ENCODE measurements at places on chromosomes 16 and 17. TPM values are rescaled to one million over a fixed set of nuclear protein-coding genes. Genes with fewer than 3 reads are reported as not detected.

The SECTM1 gene
- 1.0 TPM for total RNA-seq

The CCL17 gene
- total RNA-seq: not detected

- no peak for DNase-seq
Measured at GRCh38 chr17:57899822-57900221, 50.0 kb upstream of the MRPS23 start.

DNA sequence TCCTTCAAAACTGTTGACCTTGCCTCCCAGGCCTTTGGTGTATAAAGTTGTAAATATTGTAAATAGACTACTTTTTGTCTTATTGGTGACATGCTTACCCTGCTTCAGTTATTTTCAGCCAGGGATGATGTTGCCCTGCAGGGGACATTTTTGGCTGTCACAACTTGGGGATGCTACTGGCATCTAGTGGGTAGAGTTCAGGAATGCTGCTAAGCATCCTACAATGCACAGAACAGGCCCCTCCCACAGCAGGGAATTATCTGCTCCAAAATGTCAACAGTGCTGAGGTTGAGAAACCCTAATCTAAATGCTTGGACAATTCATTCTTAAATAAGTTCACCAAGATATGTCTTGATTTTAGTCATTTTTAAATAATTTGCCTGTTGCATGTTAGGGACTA, 459.8 kb downstream of the PMP22 start:
- no peak for DNase-seq

The EFNB3 gene
- not detected for total RNA-seq

GRCh38 chr16:16005721-16006120, 56.3 kb downstream of the ABCC1 start:
- no peak for DNase-seq

DNA sequence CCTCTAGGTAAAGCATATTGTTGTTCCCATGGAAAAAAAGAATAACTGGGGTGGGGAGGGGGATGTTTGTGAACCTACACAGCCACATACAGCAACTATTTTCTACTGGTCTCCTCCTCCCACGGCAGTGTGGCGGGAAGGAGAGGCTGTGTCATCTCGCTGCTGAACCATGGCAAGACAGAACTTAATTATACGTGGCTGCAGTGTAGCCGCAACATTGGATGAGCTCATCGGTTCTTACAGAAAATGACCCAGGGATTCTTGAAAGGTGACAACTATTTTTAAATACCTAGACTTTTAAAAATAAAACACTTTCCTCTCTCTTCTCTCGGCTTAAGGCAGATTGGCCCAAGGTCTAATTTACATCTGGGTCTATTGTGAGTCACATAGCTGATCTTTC, 19.8 kb upstream of the TEKT3 start:
- DNase-seq: no peak

- DNase-seq: peak; percentile 65
Measured at GRCh38 chr16:29820271-29820701, at the start of gene MVP. MVP (plus strand) TSS chr16:29820462; CDS start chr16:29830550, 10,088 bp downstream.

DNA sequence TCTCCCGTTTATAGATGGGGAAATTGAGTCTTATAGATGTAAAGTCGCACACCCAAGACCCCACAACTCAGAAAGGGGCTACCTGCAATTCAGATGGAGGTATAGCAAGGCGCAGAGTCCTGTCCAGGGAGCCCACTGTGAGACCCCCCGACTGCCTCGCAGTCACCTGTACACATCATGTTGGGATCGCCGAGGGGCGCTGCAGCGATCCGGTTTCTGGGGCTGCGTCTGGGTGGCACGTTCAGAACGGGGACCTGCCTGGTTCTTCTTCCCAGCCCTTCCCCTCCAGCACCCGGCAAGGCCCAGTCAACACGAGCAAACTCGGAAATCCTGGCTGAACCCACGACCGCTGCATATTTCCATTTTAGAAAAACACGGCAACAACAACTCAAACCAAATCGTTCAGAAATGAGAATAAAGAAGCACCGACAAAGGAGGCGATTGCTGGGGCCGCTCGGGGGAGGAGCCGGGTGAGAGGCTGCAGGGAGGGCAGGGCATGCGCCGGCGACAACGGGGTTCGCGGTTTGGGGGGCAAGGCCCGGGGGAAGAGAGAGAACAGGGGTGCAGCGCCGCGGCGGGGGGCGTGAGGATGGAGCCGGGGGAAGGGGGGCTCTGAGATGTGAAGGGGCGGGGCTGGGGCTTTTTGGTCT, 643 bp downstream of the HSDL1 start:
- peak; percentile 59 for DNase-seq

DNA sequence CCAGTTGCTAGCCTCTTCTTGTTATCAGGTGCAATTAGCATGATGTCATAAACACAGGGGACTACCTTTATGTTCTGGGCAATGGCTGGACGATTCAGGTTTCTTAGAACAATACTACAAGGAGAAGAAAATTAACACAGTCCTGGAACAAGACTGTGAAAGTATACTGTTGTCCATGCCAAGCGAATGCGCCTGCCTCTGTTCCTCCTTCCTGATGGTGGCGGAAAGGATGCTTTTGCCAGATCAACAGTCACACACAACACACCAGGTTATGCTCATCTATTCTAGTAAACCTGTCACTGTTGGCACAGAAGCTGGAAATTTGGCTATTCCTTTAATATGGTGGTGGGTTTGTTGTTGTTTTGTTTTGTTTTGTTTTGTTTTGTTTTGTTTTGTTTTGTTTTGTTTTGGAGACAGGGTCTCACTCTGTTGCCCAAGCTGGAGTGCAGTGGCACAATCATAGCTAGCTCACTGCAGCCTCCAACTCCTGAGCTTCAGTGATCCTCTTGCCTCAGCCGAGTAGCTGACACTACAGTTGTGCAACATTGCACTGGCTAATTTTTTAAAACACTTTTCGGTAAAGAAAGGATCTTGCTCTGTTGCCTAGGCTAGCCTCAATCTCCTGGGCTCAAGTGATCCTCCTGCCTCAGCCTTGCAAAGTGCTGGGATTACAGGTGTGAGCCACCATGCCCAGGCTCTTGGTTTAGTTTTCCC, 3.1 kb upstream of the CD300LD start:
- DNase-seq: no peak

GRCh38 chr16:57695680-57696069, 1.1 kb downstream of the DRC7 start:
- no peak for DNase-seq

Measured in activated naive CD8-positive, alpha-beta T cell treated with anti-CD3 and anti-CD28 coated beads, Interleukin-2, amount 10 ng/mL, durations not matched to agents 7 days and 5 days (primary cell).